Myocyte (in vitro differentiated cells): ENCODE measurements at places on chromosomes 12 and 14. TPM values are rescaled to one million over a fixed set of nuclear protein-coding genes. Genes with fewer than 3 reads are reported as not detected.

The SLC25A21 gene
- total RNA-seq: 0.91 and 1.9 TPM in 2 replicates

The C1R gene
- 203 and 282 TPM in 2 replicates for total RNA-seq

The DBX2 gene
- total RNA-seq: not detected in 2 replicates

The MDGA2 gene
- not detected in 2 replicates for total RNA-seq

The NPAS3 gene
- 0.10 and 0.19 TPM in 2 replicates for total RNA-seq

The LRP1-AS gene
- total RNA-seq: not detected in 2 replicates

The WIF1 gene
- total RNA-seq: 0.10 and 0.19 TPM in 2 replicates

The WNT5B gene
- total RNA-seq: 17.6 and 19.1 TPM in 2 replicates

The PPP1CC gene
- 104 and 120 TPM in 2 replicates for total RNA-seq

The SRRM4 gene
- total RNA-seq: under 0.01 TPM in 1 of 2 replicates, not detected in the other

The DMAC2L gene
- total RNA-seq: 13.3 and 19.3 TPM in 2 replicates

The APOLD1 gene
- total RNA-seq: 5.1 and 6.4 TPM in 2 replicates

The SMCO3 gene
- not detected in 2 replicates for total RNA-seq

The SFSWAP gene
- 24.0 and 31.6 TPM in 2 replicates for total RNA-seq

The LRTM2 gene
- total RNA-seq: 0.11 TPM in 1 of 2 replicates, not detected in the other

The CMA1 gene
- not detected in 2 replicates for total RNA-seq

The CLEC1B gene
- total RNA-seq: not detected in 2 replicates

The SPIC gene
- total RNA-seq: not detected in 2 replicates

The CD4 gene
- total RNA-seq: not detected in 2 replicates

The TRHDE gene
- not detected in 2 replicates for total RNA-seq

The SLC17A8 gene
- total RNA-seq: 0.05 TPM in 1 of 2 replicates, not detected in the other

The MIP gene
- 0.24 TPM in 1 of 2 replicates, not detected in the other for total RNA-seq

The DPPA3 gene
- total RNA-seq: not detected in 2 replicates

The SERPINA9 gene
- not detected in 2 replicates for total RNA-seq

The ACOT2 gene
- 102 and 111 TPM in 2 replicates for total RNA-seq

The KRT82 gene
- total RNA-seq: not detected in 2 replicates

The PDZRN4 gene
- total RNA-seq: not detected in 2 replicates

The RNASE2 gene
- total RNA-seq: not detected in 2 replicates

The TUNAR gene
- total RNA-seq: not detected in 2 replicates

The KCNC2 gene
- total RNA-seq: not detected in 2 replicates

The FLRT2 gene
- 19.6 and 37.3 TPM in 2 replicates for total RNA-seq

The SIX6 gene
- 0.08 TPM in 1 of 2 replicates, not detected in the other for total RNA-seq
